ENCODE measurements at places on chromosomes 3 and 15.

GRCh38 chr3:122858373-122858772 is 63.5 kb downstream of the SLC49A4 start:
- no peak for DNase-seq

DNA sequence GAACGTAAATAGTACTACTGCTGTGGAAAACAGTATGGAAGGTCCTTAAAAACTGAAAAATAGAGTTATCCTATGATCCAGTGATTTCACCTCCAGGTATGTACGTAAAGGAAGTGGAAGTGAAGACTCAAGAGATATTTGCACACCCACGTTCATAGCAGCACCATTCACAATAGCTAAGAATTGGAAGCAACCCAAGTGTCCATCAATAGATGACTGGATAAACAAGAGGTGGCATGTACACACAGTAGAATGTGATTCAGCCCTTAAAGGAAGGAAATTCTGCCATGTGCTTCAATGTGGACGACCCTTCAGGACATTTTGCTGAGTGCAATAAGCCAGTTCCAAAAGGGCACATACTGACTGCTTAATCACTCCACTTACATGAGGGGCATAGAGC is 188.3 kb downstream of the APBA2 start:
- no peak for DNase-seq

GRCh38 chr3:45889337-45889736 is 3.0 kb downstream of the CCR9 start:
- peak; percentile 71 for DNase-seq

DNA sequence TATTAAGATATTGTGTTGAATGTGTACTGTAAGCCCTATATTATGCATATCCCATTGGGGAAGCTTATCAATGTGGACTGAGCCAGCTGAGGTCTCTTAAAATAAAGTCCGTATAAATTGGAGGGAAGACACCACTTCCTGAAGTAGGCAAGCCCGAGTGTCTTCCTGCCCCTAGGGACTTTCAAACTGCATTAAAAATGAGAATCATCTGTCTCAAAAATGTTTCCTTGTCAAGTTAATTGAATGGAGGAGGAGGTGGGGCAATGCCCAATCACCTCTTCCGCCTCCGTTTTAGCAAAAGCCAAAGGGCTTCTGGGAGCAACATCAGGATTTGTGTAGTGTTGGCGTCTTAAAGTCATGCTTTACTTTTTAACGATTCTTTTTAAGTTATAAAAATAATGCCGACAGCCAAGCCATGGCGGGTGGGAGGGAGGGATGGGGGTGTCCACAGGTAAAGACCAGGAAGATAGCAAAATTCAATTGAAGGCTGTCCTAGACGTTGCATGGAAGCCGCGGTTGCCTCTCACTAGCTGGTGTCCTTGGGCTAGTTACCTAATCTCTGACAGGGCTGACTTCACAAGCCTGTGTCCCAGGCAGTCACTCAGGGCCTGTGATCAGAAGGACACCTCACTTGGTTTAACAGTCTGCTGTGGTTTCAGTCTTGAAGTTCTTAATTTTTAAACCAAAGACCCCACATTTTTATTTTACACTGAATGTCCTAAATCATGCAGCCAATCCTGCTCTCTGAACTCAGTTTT is 524.9 kb upstream of the PROK2 start:
- DNase-seq: peak; percentile 22

DNA sequence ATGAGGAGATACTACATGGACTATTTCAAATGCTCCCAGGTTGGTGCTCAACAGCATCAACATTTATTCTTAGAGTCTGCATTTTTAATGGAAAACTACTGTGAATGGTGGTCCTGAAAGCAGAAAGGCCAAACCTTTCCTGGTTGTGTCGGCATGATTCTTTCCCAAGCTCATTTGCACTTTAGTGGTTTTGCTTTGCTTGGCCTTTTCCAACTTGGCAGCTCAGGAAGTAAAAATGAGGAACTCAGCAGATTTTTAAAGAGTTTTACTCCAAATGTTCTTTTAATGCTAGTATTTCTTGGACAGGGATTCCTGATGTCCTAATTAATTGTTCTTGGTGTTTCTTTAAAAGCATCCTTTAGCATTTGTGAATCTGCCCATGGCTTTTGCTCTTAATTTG is 197.4 kb downstream of the SLC9A9 start:
- DNase-seq: no peak

GRCh38 chr3:79515072-79515471 is 252.7 kb downstream of the ROBO1 start:
- no peak for DNase-seq

- no peak for DNase-seq
These were observed 241.9 kb downstream of the MEIS2 start for GRCh38 chr15:36858423-36858822.

- no peak for DNase-seq
These were observed 42.1 kb upstream of the TSPAN3 start for GRCh38 chr15:77112838-77113504.

- DNase-seq: peak; percentile 44
These were observed 67.1 kb downstream of the OXSM start for GRCh38 chr3:25856902-25857518.

DNA sequence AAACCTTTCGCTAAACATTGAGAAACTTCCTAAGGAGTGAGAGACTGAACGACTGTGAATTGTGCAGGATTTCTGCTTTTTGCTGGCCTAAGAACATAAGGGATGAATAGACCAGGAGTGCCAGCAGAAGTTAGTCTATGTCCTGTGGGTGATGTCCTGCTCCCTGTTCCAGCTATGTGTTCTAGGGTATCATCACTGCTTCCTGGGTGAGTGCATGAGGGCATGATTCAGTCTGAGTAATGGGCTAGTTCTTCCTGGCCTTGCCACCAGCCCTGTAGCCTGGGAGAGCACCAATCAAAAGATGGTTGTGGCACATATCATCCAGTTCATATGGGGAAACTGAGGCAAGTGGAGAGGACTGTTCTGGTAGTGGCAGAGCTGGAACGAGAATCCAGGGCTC is 153.9 kb upstream of the TPM1 start:
- DNase-seq: no peak
